ENCODE measurements at places on chromosomes 3 and 15.
A peak's percentile ranks its signal among the peaks of the same experiment; 100 is the strongest.

DNA sequence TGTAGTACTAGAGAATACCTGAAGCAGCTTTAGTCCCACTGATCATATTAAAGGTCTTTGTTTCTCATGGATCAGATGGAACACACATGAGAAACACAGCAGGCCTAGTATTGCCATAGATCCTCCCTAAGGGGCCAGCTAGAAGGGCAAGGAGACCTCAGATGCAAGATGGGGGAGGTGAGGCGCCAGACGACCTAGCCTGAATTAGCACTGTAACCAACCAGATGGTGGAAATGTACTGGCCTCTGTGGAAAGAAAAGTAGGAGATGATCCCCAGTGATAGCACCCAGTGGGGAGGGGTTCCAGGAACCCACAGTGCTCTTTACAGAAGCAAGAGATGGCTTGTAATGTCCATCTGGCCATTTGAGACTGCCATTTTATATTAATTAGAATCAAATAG lies 138.2 kb upstream of the ZNF385D start:
- no peak for DNase-seq

GRCh38 chr15:42457445-42458442 lies 33.2 kb downstream of the ZNF106 start:
- DNase-seq = peak; percentile 82

DNA sequence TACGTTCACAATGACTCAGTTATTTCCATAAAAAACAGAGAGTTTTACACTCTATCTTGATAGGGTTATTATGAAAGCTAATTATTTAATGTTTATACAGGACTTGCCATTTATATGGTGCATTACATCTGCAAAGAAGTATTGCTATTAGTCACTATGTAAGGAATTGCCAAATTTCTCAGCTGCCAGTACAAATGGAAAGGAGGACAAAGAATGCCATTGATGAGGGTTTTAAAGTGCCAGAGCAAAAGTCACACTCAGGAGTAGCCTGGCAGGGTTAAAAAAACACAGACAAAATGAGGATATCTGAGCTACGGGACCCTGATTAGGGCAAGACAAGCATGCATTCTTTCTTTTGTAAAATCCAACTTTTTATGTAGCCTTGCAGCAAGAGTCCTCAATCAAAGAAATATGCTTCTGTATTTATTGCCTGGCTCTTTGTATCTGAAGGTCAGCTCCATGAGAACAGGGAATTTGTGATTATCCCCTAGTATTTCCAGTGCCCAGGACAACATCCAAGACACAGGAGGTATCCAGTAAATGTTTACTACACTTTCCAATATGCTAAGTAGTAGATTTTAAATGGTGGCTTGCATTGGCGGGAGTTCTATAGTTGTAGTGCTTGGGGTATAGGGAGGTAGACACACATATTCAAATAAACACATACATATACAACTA lies 1013.6 kb downstream of the ROBO1 start:
- DNase-seq = peak; percentile 8

DNA sequence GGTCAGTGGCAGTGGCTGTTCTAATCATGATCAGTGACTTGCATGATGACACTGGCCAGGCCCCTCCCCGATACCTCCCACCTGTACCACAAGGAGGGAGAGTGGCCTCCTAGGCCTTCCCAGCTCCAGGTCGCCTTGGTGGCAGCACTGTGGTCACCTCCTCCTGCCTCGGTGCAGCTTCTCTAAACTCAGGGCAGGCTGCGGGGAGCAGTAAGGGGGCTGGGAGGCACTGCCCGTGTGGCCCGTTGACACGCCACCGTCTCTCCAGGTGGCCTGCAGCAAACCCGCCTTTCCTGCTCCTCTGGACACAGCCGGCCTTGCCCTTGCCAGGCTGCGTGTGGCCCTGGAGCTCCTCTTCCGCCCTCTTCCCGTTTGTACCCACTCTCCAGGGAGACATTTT lies 184.1 kb downstream of the XXYLT1 start:
- DNase-seq = no peak

DNA sequence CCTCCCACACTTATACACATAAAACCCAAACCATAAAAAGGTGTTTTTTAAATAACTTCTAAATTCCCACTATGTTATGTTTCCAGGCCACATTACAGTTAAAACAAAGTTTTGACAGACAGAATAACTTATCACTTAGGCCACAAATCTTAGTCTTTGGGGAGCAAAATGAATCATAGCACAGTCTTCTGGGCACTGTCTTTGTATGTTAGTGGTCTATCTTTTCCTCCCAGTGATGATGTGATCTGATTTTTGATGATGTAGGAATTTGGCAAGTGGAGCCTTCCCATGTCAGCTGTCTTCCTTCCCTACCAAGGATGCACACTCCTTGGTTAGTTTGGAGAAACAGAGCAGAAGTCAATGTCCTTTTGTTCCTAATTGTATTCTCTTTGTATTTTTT lies 67.3 kb downstream of the THSD4 start:
- DNase-seq = no peak

DNA sequence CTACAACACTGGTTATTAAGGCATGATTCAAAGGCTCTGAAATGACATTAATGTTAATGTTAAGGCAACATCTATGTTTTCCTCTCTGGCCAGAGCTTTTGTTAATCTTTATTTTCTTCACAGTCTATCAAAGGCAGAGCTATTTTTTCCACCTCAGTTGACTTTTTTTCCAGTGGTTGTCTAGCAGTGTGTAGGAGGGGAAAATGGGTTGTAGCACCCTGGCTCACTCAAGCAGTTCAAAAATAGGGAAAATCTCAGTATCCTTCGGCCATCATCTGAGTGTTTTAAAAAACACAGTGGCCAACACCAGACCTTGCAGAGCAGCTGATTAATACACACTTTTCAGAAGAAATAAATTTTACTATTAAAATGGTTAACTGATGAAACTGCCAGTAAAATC lies 21.4 kb downstream of the CBLB start:
- DNase-seq = no peak

DNA sequence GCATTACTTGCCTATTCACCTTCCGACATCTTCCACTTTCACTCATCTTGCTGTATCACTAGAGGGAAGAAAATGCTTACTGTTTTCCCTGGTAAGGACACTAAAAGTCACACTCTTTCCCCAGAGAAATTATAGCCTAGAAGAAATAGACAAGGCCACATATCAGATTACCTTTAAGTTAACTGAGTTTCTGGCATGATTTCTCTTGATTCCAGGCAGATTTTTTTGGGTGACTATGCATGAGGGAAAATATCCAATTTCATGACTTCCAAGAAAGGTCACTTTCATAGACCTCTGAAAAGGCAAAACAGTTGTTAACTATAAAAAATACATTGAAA lies 30.3 kb downstream of the TCF12 start:
- no peak for DNase-seq

GRCh38 chr15:31352911-31353811 lies 26.5 kb downstream of the KLF13 start:
- DNase-seq = peak; percentile 76

DNA sequence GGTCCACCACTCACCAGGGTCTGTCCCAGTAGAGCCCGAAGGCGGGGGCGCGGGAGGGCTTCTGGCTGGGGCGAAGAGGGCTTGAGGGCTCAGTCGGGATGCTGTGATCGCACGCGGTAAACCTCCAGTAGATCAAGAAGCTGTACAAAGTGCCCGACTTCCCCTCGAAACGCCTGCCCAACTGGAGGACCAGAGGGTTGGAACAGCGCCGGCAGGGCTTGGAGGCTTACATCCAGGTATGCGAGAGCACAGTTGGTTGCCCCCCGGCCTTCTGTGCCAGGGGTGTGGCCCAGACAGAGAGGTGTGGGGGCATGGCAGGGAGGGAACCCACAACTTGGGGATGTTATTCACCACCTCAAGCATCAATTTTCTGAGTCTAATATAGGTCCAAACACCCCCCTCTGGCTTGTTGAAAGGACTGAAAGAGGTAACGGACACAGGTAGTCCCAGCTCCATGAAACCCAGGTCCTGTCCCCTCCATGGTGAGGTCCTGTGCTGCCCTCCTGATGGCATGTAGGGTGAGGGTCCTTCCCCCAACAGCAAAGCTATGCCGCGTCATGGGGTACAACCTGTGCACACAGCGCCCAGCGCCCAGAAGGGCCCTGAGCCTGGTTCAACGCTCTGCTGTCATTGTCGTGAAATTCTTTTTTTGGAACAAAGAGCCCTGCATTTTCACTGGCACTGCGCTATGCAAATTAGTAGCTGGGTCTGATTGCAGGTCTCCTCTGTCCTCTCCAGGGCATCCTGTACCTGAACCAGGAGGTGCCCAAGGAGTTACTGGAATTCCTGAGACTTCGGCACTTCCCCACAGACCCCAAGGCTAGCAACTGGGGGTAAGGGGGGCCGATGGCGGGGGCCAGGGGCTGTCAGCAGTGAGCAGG lies 1.2 kb downstream of the SNX22 start:
- no peak for DNase-seq

DNA sequence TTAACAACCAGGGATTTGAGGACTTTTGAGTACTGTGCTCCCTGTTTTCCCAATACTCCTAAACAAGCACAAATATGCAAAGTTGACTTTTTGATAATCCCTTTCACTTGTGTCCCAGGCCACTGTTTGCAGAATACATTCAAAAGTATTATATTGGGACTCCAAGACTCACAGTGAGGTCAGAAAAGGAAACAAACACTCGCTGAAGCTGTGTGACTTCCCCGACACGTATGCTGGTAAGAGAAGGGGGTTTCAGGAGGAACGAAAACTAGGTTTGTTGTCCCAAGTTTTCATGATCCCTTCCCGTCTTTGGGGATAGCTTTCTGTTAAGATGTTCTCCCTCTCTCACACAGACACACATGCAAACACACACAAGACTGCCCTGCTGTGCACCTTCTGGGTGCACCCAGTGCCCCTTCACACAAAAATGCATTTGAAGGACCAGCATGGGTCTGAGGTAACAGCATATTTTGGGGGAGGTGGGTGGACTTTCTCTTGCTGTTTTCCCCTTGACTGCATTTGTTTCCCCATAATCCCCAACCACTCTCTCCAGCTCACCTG lies 225.2 kb upstream of the PRICKLE2 start:
- DNase-seq = no peak

DNA sequence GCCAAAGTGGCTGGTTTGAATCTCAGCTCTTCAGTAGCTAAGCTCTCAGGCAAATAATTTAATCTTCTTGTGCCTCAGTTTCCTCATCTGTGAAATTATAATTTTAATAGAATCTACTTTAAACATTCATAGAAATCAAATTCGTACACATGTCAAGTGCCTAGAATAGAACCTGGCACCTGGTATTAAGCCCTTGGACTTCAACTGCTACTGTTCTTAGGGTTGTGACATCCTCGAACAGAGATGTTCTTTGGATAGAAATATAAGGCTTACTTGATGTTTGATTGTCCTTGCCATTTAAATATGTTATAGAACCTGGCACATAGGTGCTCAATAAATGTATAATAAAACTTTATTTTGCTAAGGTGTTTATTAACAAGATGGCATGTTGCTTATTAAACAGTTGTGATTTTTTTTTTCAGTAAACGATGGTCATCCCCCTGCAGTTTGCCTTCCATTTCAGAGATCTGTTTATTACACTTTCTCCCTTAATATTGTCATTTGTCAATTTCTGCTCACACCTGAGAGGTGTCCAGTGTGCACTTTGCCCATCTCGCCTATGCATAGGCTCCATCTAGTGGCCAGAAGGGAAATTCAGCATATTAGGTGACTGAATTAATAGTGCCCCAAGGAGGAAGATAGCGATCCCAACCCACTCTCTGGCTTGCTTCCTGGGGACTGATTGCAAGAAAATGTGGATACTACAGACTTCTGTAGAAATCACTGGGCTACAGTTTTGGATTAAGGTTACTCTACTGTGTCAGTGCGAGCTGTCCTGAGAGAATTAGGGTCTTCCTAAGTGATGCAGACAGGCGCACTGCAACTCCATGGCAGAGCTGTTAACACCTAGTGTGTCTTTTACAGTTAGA lies 10.7 kb downstream of the IGF1R start:
- no peak for DNase-seq

DNA sequence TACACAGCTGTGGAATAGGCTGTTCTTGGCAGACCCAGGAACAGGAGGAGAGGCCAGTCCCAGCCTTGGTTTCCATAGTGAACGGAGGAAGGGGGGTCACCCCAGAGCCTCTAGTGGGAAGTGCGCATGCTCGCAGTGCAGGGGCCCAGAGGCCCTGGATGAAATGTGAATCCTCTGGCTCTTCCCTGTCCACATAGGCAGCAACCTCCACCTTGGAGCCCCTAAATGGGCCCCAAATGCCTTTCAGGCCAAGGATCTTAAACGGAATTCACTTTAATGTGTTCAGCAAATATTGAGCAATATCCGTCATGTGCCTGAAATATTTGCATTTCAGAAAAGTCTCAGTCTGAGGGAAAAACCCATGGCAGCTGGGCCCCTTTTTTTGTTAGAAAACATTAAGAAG lies 3.3 kb upstream of the NDN start:
- no peak for DNase-seq

GRCh38 chr3:197083486-197083885 lies 53.9 kb upstream of the MELTF start:
- DNase-seq = peak; percentile 7

DNA sequence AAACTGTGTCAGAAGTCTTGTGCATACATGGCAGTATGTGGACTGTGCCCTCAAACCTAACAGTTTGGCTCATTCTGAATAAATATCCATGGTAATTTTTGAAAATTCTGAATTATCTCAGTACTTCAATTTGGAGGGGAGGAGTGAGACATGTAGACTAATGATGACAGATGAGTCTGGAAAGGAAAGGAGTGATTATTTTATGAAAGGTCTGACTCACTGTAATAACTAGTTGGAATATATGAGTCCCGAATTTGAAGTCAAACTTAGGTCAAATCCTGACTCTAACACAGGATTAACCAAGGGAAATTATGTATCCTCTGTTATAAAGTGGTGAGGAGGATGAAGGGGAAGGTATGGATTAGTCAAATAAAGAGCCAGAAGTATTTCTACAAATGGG lies 38.6 kb downstream of the SUCNR1 start:
- no peak for DNase-seq

DNA sequence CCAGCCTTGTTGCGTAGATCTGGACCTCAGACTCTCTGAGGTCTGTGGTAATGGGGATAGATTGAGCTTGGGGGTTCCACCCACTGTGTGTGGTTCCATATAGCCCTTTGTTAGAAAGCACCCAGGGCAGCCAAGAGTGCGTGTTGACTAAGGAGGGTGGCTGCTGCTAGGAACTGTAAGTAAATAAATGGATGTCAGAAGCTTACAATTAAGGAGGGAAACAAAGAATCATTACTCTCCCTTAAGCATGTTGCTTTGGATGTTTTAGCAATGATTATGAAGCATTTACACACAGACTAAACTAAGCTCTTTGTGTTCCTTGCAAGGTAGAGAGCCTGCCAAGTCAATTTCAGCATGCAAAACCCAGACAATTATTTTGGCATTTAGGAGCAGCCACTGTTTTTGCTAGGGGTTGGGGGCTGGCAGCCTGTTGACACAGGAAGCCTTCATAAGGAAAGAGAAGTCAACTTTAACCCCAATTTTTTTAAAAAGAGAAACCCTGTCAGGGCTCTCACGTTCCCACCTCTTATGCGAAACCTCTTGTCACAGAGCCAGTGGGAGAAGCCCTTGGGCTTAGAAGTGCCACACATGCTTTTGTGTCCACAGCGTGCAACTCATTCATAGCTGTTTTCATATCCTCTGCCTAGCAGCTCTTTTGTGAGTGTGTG lies 127.8 kb downstream of the CMSS1 start:
- DNase-seq = no peak

- DNase-seq = no peak
Measured at GRCh38 chr15:39114690-39115378, 466.0 kb upstream of the THBS1 start.
